Stimulated activated CD8-positive, alpha-beta memory T cell treated with anti-CD3 and anti-CD28 coated beads, Interleukin-4, amount 100 ng/mL, for 48 hours (primary cell): ENCODE measurements at places on chromosomes 16 and 17.

GRCh38 chr16:87368029-87368770, 15.4 kb downstream of the FBXO31 start:
- DNase-seq = no peak

- no peak for DNase-seq
Measured at GRCh38 chr16:90083139-90083538, 6.0 kb upstream of the PRDM7 start.

DNA sequence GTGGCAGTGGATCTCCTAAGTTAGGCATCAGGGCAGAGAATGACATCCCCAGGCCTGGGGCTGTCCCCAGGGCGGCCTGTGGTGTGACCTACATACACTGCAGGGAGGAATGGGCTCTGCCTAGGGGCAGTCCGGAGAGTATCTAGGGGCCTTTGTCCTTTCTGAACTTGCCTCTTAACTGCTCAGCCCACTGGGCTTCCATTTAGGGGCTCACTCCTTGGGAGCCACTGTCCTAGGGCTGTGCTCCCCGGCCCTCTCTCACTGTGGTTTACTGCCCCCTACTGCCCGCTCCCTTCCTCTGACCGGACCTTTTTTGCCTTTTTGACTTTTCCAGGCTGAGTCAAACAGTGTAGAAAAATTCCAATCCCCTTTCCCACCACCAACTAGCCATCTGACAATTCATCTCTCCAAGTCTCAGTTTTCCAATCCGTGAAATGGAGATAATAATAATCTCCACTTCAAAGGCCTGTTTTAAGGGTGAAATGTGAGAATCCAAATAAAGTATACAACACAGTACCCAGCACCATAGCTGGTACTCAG, 66.8 kb downstream of the DNAH3 start:
- DNase-seq = peak; percentile 74

- DNase-seq = no peak
Measured at GRCh38 chr16:65318138-65318537, 196.3 kb upstream of the CDH11 start.

- no peak for DNase-seq
Measured at GRCh38 chr16:55628306-55628968, 27.4 kb upstream of the SLC6A2 start.

DNA sequence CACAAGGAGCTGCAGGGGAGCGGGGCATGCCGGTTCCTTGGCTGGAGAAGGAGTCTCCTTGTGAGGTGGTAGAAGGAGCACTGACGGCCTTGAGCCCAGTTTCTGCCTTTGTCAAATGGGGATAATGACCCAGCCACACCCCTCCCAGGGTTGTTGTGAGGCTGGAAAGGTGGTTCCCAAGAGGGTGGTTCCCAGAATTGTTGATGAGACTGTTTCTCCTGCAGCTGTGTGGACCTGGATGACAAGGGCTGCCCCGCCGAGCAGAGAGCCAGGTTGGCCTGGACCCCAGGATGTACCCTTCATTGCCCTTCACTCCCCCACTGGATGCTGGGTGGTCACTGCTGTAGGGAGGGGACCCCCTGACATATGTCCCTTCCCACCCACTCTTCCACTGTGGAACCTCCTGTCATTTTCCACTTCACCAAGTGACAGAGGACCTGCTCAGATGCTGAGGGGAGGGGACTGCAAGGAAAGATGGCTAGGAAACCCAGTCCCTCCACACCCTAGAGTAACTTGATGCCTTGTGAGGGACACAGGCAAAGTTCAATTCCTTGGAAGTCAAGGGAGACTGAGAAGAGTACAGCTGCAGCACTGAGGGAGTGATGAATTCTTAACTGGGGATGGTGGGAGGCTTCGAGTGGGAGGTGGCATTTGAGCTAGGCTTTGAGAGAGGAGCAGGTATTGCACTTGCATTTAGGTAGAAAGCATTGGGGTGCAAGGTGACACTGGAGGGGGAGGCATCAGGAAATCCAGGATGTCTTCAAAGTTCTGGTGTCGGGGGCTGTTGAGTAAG, 10.6 kb downstream of the MIEN1 start:
- DNase-seq = no peak

- DNase-seq = peak; percentile 43
Measured at GRCh38 chr16:56732832-56733231, 2.9 kb downstream of the NUP93 start.

DNA sequence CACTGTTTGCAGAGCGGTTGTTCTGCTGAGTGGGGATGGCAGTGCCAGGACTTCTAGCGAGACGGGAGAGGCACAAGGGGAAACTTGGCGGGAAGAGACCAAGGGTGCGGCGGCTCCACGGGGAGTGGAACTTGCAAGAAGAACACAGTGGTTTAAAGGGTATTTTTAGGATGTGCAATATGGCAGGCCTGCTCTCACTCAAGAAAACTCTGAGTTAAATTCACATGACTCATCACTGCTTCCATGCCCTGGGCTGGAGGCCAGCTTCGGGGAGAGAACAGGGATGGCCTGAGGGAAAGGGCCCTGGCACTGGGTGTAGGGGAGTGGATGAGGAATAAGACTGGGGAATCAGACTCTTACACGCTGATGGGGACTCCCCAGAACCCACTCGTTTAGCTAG, 13.3 kb upstream of the CD300LD start:
- no peak for DNase-seq

DNA sequence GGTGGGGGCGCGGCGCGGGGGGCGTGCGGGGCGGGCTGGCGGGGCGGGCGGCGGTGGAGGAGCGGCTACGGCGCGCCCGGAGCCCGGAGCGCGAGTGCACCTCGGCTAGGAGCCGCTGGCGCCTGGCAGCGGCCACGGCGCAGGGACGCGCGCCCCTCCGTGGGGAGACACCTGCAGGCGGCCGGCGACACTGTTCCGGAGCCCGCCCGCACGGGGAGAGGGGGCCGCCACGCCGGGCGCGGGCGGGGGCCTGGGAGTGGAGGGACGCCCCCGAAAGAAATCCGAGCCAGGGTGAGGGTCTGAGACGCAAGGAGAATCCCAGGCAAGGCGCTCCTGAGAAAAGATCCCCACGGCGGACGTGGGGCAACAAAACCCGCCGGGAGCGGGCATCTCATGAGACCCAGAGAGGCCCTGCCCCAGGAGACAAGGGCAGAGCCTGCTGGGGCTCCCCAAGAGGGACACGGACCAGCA, at the start of gene GSG1L:
Gene GSG1L (minus strand): TSS at position 124 of the 471 bp plus-strand sequence. CDS start 290 bp downstream, outside the sequence.
- no peak for DNase-seq

DNA sequence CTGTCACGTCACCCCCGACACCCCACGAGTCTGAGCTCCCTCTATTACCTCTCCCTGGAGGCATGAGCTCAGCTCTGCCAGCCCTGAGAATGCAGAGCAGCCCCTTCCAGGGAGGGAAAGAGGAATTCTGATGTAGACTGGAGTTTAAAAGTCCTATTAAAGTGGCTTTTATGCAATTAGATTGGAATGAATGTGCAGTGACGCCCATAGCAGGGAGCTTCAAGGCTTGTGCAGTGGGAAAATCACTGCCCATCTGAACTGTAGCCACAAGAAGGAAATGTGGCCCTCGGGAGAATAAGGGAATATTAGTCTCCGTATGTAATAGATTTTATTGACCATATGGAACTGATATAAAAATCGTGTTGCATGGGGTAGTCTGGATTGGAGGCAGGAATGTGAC, 66.9 kb downstream of the ZNF423 start:
- no peak for DNase-seq

DNA sequence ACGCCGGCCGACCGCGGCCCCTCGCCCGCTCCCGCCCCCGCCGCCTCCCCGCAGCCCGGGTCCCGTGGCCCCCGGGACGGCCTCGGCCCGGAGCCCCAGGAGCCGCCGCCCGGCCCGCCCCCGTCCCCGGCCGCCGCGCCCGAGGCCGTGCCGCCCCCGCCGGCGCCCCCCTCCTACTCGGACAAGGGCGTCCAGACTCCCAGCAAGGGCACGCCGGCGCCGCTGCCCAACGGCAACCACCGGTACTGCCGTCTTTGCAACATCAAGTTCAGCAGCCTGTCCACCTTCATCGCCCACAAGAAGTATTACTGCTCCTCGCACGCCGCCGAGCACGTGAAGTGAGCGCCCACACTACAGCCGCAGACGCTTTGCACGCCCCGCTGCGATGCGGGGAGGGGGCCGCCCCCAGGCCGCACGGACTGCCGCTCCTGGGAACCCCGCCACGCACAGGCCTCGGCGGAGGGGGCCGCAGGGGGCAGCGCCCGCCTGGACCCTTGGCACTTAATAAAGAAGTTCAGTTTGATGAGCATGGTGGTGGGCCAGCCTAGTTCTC, 35.5 kb upstream of the ZC3H18 start:
- DNase-seq = peak; percentile 55

- no peak for DNase-seq
Measured at GRCh38 chr17:2735896-2736295, 13.6 kb downstream of the CCDC92B start.

DNA sequence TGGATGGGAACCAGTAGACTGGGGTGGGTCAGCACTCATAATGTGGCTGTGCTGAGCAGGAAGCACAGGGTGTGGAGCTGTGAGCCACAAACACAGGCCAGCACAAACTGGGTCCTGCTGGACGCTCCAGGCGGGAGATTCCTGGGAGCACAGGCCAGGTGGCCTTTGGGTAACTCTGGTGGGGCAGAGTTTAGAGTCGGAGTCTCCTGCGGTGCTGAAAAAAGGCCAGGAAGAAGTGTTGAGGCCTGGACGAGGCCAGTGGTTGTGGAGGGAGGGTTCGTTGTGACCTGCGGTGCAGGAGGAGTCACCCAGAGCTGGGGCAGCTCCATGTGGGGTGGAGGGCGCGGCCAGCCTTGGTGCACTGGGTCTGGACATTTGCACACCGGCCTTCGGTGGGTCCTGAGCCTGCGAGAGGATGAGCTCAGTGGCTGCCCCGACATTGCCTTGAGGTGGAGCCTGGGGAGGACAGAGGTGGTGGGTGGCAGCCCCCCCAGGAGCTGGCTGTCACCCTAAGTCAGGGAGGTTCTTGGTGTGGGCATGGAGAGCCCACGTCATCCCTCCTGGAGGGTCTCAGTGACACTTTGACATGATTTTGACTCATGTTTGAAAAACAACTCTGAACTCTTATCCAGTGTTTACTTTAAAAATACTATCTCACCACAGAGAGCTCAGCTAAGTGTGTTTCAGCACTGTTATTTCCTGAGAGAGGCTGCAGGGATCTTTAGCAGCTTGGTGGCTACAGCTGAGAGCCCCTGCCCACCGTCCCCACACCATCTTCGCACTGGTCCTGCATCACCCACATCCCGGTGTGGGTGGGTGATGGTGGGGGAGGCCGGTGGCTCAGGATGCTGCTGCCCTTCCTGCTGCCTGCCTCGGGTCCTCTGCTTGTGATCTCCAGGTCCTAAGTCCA, 98.7 kb downstream of the NPIPB11 start:
- DNase-seq = no peak

DNA sequence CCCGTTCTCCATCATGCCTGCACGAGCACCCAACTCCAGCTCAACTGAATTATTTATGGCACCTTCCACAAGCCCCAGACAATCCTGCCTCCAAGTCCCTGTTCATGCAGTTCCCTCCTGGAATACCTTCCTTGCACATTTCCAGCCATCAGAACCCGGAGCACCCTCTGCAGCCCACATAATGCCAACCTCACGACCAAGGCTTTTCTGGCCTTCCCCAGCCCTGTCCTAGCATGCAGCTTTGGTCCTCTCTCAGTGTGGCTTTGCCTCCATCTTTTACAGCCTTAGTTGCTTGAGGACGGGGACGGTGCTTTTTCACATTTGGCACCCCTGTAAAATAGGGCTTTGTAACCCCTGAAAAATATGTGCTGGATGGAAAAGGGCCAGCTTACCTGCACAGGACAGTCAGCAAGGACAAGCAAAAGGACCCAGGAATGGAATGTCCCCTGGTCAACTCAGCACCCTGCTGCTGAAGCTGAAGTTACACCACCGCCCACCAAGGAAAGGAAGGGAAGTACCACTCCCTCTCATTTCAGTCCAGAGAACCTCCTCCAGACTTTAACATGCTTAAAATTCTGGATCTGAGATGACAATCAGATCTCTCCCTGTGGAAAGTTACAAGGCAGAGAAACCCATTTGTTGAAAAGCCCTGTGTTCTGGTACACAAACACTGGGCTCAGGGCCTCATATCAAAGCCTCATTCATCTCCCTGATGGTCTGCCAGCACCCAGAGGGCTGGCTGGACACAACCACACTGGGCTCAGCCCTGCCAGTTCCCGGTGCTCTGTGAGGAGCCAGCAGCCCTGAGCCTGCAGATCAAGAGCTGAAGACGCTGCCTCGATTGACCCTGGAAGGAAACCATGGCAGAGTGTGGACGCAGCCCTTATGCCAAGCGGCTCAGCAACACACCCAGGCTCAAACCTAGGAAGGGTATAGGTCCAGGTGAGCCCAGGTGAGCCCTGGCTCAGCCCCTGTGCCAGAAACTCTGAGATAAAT, 2.9 kb downstream of the SLC39A11 start:
- no peak for DNase-seq

DNA sequence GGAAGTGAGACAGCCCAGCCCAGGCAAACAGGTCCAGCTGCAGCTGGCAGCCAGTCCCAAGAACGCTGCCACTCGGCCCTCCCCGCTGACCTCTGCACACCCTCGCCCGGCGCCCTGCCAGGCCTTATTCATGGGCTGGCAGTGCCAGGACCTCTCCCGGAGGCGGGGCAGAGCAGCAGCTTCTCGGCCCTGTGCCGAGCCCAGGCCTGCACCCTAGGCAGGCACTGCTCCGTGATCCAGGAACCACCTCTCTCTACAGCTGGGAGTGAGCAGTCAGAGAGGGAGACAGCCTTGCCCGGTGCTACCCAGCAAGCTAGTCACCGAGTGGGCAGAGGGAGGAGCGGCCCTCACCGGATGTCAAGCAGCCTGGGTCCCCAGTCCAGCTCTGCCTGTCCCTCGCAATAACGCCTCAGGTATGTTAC, 79.9 kb upstream of the CBX4 start:
- DNase-seq = no peak

DNA sequence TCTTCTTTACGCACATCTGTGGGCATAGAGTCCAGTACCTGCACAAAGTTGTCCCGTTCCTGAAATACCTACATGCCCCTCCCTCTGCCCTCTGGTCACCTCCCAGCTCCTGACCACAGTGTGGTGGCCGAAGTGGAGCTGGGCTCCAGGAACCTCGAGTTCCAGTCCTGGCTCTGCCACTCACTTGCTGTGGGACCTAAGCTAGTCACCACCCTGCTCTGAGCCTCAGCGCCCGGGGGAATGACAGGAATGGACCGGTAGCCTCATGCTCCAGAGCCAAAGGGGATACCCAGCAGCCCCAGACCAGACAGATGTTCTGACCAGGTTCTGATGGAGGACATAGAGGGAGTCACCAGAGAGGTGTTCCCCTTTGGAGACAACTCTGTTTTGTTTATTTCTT, 26.7 kb upstream of the ITGA3 start:
- no peak for DNase-seq
